Thoracic aorta (tissue), 2 donors: ENCODE measurements at places on chromosomes 5 and 9.
A peak's percentile ranks its signal among the peaks of the same experiment; 100 is the strongest.

DNA sequence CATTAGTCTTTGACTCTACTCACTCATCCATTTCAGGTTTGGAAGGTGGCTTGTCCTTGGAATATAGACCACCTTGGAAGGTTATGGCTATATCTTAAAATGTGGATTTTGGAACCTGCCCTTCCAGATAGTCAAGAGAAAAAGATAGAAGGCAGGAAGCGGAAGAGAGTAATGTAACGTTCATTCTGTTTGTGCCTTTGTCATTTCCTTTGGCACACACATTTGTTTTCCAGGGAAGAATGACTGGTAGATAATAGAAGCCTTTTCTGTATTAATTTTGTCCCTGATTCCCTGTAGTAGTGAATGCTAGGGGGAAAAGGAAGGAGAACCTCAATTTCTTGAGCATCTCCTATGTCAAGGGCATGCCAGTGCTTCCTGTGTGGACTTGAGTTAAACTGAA lies 54.7 kb downstream of the PPIC start:
- H3K27ac ChIP-seq = no peak overlapping the region
- no peak for DNase-seq
- no peaks in the 10 kb centered on the region for H3K36me3 ChIP-seq
- no peak overlapping the region for H3K4me3 ChIP-seq
- no peaks in the 10 kb centered on the region for H3K4me1 ChIP-seq

DNA sequence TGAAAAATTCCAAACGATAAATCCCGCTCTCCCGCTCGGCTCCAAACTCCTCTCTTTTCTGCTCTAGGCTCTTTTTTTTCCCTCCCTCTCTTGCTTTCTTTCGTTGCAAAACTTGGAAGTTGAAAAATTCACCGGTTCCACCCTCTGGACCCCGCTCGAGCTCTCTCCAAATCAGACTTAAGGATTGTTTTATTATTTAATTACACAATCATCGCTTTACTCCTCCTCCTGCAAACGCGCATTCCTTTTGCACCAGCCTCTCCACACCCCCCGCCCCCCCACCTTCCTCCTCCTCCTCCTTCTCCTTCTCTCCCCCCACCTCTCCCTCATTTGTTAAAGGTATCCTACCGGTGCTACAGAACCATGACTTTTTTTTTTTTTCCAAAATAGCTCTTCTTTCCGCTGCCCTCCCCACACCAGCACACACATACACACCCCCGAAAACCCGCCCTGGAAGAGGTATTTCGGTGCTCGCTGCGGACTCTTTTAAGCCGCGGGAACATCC lies 535 bp upstream of the NFIB start:
- peak; percentile 62 for DNase-seq
- peaks cover 26% of the 10 kb centered on the region for H3K4me1 ChIP-seq
- no peaks in the 10 kb centered on the region for H3K36me3 ChIP-seq
- H3K4me3 ChIP-seq = peak overlapping the region; percentile 81

DNA sequence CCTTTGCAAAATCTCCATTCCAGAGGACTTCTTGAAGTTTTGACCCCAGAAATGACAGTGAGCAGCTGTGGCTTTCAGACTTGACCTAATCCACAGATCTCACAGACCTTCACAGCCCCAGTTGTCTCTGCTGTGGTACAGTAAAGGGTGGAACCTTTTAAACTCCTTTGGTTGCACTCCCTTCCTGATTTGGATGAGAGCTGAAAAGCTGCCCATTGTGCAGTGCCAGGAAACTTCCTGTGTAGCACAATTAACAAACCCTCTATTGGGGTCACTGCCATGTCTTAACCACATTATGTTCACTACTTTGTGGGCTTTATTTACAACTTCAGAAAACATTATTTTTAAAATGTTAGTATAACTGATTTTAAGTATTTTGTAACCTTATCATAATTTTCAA lies 56.7 kb upstream of the PCSK5 start:
- no peak for DNase-seq
- H3K27me3 ChIP-seq = no peaks in the 10 kb centered on the region
- no peaks in the 10 kb centered on the region for H3K36me3 ChIP-seq
- H3K4me1 ChIP-seq = no peaks in the 10 kb centered on the region
- H3K27ac ChIP-seq = no peak overlapping the region
- H3K4me3 ChIP-seq = no peak overlapping the region

DNA sequence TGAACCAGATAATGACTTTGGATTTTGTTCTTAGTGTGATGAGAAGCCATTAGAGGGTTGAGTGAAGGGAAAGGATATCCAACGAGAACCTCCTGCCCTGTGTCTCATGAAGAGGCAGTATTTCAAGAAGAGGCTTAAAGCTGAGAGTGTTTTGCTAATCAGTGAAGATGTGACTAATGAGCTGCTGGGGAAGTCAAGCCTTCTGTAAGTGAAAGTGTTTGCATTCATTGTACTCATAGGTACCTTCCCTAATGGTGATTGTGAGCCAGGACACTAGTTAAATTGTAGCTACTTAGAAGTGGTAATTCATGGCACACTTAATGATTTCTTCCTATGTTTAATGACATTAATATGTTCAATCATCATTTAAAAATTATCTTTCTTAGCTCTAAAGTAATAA lies 23.7 kb downstream of the PIP5K1B start:
- no peak overlapping the region for H3K27ac ChIP-seq
- no peak for DNase-seq
- no peaks in the 10 kb centered on the region for H3K36me3 ChIP-seq
- H3K4me3 ChIP-seq = no peak overlapping the region

GRCh38 chr5:73137563-73138530 lies 17.5 kb downstream of the TMEM171 start:
- no peak overlapping the region for H3K4me3 ChIP-seq
- DNase-seq = no peak
- no peaks in the 10 kb centered on the region for H3K27me3 ChIP-seq
- no peaks in the 10 kb centered on the region for H3K36me3 ChIP-seq
- no peaks in the 10 kb centered on the region for H3K4me1 ChIP-seq

- no peak overlapping the region for H3K4me3 ChIP-seq
- peaks cover 3% of the 10 kb centered on the region for H3K36me3 ChIP-seq
Measured at GRCh38 chr5:65620021-65620420, 4.1 kb downstream of the TRIM23 start.

- no peaks in the 10 kb centered on the region for H3K27me3 ChIP-seq
- no peak for DNase-seq
- no peak overlapping the region for H3K27ac ChIP-seq
- no peaks in the 10 kb centered on the region for H3K36me3 ChIP-seq
- H3K4me1 ChIP-seq = no peaks in the 10 kb centered on the region
Measured at GRCh38 chr5:147752033-147752432, 30.5 kb downstream of the JAKMIP2 start.

- DNase-seq = no peak
- no peak overlapping the region for H3K4me3 ChIP-seq
- no peaks in the 10 kb centered on the region for H3K36me3 ChIP-seq
- no peaks in the 10 kb centered on the region for H3K27me3 ChIP-seq
- no peaks in the 10 kb centered on the region for H3K4me1 ChIP-seq
Measured at GRCh38 chr5:4095918-4096630, 500.4 kb downstream of the IRX1 start.

- peak overlapping the region; percentile 76 for H3K27ac ChIP-seq
- H3K4me3 ChIP-seq = peak overlapping the region; percentile 61
- no peaks in the 10 kb centered on the region for H3K27me3 ChIP-seq
- no peaks in the 10 kb centered on the region for H3K36me3 ChIP-seq
- H3K4me1 ChIP-seq = peaks cover 14% of the 10 kb centered on the region
Measured at GRCh38 chr5:174337276-174338184, 292.0 kb downstream of the NSG2 start.

DNA sequence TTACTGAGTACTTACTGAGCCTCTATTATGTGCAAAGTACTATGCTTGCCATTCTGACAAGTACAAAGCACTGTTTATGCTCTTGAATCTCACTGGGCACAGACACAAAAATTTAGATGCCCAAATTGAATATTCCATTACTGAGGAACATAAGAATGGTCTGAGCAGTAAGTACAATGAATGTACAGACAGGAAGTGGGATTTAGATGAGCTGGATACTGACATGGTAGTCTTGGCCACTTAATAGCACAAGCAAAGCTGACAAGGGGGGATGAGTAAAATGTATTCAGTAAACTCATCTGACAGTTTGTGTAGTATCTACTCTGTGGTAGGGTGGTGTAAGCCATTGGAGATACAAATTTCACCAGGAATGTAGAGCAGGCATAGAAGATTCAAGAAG lies 132.4 kb downstream of the EFNA5 start:
- H3K27me3 ChIP-seq = no peaks in the 10 kb centered on the region

- no peaks in the 10 kb centered on the region for H3K36me3 ChIP-seq
- no peak for DNase-seq
- H3K4me3 ChIP-seq = no peak overlapping the region
Measured at GRCh38 chr5:3657364-3658022, 61.9 kb downstream of the IRX1 start.

- H3K27me3 ChIP-seq = no peaks in the 10 kb centered on the region
- H3K4me1 ChIP-seq = no peaks in the 10 kb centered on the region
- no peak for DNase-seq
- H3K4me3 ChIP-seq = no peak overlapping the region
Measured at GRCh38 chr9:106421772-106422171, 441.2 kb upstream of the ZNF462 start.

- no peak overlapping the region for H3K4me3 ChIP-seq
- H3K36me3 ChIP-seq = no peaks in the 10 kb centered on the region
- DNase-seq = no peak
- H3K27ac ChIP-seq = no peak overlapping the region
- H3K27me3 ChIP-seq = no peaks in the 10 kb centered on the region
Measured at GRCh38 chr9:137514691-137515337, 35.4 kb downstream of the PNPLA7 start.

DNA sequence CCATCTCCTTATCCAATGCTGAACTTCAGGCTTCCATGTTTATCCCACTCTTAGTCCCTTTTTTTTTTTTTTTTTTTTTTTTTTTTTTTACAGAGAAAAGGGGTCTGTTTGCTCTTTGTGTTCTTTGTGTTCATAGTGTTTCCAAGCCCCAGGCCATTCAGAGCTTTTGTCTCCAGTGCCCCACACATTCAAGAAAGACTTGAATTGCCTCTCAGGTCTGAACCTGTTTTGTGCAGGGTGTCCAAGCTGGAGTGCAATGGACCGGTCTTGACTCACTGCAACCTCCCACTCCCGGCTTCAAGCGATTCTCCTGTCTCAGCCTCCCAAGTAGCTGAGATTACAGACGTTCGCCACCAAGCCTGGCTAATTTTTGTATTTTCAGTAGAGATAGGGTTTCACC lies 191.2 kb downstream of the PALM2AKAP2 start:
- no peak for DNase-seq
- no peak overlapping the region for H3K27ac ChIP-seq
- H3K4me3 ChIP-seq = no peak overlapping the region
- peaks cover 19% of the 10 kb centered on the region for H3K4me1 ChIP-seq
- no peaks in the 10 kb centered on the region for H3K27me3 ChIP-seq
- H3K36me3 ChIP-seq = no peaks in the 10 kb centered on the region

DNA sequence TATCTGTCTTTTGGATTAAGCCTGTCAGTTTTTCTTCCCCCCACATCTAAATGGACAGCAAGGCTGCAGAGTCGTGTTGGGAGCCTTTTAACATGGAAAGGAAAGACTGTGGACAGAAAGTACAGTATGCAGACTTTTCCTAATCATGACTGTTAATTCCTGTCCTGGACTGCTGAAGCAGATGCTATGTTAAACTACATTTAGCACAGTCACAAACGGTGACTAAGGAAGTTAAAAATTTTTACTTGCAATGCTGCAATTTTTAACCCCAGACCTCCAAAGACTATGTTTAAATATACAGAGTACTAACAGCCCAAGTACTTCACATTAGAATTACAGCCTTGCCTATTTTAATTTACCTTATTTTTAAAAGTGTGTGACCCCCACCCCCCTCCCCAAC lies 51.8 kb downstream of the ELAVL2 start:
- H3K4me3 ChIP-seq = no peak overlapping the region
- H3K27me3 ChIP-seq = no peaks in the 10 kb centered on the region
- H3K4me1 ChIP-seq = no peaks in the 10 kb centered on the region
- DNase-seq = no peak
- H3K27ac ChIP-seq = no peak overlapping the region

DNA sequence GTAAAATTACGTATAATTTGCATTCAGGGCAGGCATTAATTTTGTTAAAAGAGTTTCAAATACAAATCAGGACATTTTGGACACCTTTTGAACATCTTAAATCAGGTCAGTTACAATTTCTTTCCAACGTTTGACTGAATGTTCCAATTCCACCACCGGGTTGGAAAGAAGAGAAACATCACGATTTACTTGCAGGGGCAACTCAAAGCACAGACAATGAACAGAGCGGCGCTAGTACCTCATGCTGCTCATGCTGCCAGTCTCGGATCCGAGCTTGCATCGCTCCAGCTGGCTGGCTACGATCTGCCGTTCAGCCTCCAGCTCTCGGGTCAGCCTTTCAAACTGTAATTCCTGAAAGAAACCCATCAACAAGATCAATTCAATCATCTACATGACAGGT lies 339.5 kb downstream of the CTNND2 start:
- H3K4me1 ChIP-seq = no peaks in the 10 kb centered on the region
- DNase-seq = no peak
- no peaks in the 10 kb centered on the region for H3K36me3 ChIP-seq
- no peak overlapping the region for H3K27ac ChIP-seq

DNA sequence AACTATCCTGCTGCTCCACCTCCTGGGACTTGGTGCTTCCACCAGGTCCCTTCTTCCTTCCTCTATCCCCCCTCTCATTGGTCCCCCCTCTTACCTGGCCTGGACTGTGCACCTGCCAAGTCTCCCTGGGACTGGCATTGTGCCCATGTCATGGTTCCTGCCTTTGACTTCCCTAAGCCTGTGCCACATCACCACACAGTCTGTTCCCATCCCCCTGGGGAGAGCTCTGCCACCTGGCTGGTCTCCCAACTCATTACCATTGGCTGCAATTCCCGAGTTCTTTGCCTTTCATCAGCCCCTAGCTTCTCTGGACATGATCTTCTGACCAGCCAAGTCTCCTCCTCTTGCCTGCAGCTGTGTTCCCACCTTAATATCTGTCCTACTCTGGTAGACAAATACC lies 180.3 kb downstream of the SREK1 start:
- no peak for DNase-seq
- H3K36me3 ChIP-seq = no peaks in the 10 kb centered on the region
- no peaks in the 10 kb centered on the region for H3K27me3 ChIP-seq

- H3K27me3 ChIP-seq = no peaks in the 10 kb centered on the region
- H3K27ac ChIP-seq = no peak overlapping the region
- no peak overlapping the region for H3K4me3 ChIP-seq
- H3K4me1 ChIP-seq = no peaks in the 10 kb centered on the region
Measured at GRCh38 chr9:104836235-104836634, 72.3 kb downstream of the NIPSNAP3B start.

GRCh38 chr5:135032999-135033861 lies 798 bp downstream of the PITX1 start:
- no peaks in the 10 kb centered on the region for H3K36me3 ChIP-seq
- no peak overlapping the region for H3K27ac ChIP-seq
- H3K4me1 ChIP-seq = peaks cover 11% of the 10 kb centered on the region

GRCh38 chr5:76422742-76423141 lies 19.7 kb downstream of the IQGAP2 start:
- H3K4me3 ChIP-seq = no peak overlapping the region
- no peak for DNase-seq
- H3K4me1 ChIP-seq = no peaks in the 10 kb centered on the region
